ENCODE measurements at places on chromosomes 1 and 21. TPM values are rescaled to one million over a fixed set of nuclear protein-coding genes. Genes with fewer than 3 reads are reported as not detected.

SIPA1L2 gene
- total RNA-seq: 3.3 TPM

GRCh38 chr1:157504646-157505045 lies 47.7 kb downstream of the FCRL5 start:
- no peak for DNase-seq

- no peak for DNase-seq
Measured at GRCh38 chr1:3125078-3125477, 56.1 kb downstream of the PRDM16 start.

DNA sequence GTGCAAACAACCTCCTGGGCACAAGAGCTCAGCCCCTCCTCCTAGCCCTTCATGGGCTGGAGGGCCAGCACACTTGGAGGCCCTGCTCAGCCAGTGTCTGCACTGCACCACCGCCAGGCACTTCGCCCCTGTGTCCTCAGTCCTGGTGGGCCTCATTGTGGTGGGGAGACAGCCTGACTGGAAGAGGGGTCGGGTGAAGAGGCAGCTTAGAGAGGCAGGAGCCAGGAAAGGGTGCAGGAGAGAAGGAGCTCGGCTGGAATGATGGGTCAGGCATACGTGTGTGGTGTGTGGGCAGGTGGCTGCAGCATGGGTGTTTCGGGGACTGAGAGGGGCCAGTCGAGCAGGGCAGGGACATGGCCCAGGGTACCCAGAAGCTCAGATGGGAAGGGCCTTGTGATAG lies 4.1 kb downstream of the WNT3A start:
- DNase-seq: no peak

DNA sequence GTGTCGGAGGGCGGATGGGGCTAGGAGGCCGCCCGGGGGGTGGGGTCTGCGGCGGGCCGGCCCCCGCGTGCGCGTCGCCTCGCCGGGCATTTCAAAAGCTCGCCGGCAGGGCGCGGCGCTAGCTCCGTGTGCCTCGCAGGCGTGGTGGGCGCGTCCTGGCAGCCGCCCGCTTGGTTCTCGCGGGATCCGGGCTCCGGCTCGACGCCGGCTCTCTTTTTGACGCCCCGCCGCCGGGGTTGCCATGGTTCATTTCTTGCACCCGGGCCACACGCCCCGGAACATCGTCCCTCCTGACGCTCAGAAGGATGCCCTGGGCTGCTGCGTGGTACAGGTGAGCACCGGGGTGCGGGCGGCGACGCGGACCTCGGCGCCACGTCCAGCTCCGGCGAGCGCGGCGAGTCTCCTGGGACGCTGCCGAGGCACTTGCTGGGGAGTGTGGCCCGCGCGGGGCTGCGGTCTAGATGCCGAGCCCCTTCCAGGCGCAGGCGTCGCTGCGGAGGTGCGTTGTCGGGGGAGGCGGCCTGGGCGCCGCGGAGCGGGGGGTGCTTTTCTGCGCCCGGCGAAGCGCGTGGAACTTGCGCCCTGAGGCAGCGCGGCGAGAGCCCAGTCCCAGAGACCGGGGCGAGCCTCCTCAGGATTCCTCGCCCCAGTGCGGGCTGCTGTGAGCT lies at the start of gene ZYG11A:
Gene ZYG11A, plus strand, starts transcription at position 118 of the 668 bp plus-strand sequence. Its CDS starts 124 bp downstream, at position 242.
- peak; percentile 88 for DNase-seq

Data from activated T-cell treated with anti-CD3 and anti-CD28 coated beads, Interleukin-2, amount 50 U/mL, for 72 hours (primary cell).